ENCODE measurements at places on chromosomes 12 and 14.
A peak's percentile ranks its signal among the peaks of the same experiment; 100 is the strongest.

DNA sequence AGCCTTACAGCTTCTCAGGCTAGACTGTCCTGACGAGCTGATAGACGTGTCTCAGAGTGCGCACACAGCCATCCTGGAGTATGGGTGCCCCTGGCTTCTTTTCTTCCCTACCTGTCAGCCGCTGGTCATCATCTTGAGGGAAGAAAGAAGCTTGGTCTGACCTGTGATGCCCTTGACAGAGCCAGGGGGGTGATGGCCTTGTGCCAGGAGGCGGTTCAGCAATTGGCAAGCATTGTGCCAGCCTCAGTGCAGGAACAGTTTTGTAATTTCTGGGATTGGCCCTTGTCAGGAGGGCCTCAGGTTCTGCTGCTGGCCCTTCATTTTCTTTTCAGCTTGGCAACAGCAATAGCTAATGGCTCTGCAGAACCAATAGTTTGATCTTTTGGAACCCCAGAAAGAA lies 80.1 kb downstream of the ADCK1 start:
- no peak for DNase-seq

DNA sequence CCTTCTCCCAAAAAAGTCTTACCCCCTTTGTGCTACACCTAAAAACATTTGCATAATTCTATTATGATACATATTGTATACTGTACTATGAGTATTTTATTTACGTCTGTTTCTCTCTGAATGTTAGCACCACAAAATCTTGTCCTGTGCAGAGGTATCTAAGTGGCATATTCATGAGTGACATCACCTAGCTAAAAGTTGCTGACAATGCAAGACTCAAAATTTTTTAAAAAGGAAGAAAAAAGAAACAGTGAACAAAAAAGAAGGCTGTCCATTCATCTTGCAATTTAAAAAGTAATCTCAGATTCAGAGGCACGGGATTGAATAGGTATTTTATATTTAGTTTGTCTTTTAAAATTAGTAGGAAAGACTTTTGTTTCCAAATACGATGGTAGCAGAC lies 69.4 kb downstream of the KITLG start:
- no peak for DNase-seq

DNA sequence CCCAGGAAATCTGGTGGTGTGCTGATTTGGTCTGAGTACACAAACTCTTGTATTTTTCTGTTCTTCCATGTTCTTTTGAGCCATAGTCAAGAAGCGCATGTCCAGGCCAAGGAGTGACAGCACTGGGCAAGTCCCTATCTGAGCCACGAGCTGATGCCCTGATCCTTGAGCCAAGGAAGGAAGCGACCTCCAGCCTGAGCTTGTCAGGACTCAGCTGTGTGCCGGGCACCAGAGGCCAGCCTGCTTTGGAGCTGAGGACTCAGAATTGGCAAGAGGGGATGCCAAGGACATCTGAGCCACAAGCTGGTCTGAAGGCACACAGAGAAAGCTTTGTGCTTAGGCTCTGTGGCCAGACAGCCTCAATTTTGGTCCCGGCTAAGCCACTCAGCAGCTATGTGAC lies 52.6 kb downstream of the GALNT16 start:
- no peak for DNase-seq

- no peak for DNase-seq
Measured at GRCh38 chr14:54366736-54367735, 29.8 kb upstream of the CDKN3 start.

GRCh38 chr12:81819991-81820633 lies 61.0 kb upstream of the PPFIA2 start:
- DNase-seq, result no peak

- no peak for DNase-seq
Measured at GRCh38 chr12:21292111-21292510, 42.6 kb downstream of the SLCO1A2 start.

DNA sequence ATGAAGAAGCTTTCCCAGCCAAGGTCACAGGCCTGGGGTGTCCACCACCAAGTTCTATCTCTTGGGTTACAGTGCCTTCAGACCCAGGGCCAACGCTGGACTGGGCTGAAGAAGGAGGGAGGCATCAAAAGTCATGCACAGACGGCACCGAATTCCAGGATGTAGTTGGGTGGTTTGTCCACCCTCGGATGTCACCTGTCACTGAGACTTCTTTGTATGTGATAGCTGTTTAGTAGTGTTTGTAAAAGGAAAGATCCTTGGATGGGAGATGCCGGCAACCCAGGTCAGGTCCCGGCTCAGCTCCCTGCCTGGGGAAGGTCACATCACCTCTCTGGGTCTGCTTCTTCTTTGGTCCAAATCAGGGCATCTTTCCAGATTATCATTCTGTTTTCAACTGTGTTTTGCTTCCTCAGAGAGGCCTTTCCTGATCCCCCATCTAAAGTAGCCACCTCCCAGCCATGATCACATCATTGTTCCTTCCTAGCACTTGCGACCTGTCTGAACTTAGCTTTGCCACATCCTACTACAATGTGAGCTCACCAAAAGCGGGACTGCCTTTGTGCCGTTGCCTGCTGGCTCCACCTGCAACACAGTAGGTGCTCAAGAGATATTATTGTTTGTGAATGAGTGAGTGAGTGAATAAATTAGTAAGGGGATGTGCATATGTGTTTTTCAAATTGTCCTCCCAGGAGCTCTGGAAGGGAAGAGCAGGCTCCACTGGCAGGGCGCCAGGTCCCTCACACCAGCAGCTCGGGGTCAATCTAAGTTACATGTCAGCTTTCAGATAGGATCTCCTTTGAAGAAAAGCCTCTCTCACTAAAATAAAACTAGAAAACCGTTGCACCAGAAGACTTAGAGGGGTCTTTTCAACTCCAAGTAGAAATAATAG lies 2.1 kb downstream of the TSPAN11 start:
- no peak for DNase-seq

DNA sequence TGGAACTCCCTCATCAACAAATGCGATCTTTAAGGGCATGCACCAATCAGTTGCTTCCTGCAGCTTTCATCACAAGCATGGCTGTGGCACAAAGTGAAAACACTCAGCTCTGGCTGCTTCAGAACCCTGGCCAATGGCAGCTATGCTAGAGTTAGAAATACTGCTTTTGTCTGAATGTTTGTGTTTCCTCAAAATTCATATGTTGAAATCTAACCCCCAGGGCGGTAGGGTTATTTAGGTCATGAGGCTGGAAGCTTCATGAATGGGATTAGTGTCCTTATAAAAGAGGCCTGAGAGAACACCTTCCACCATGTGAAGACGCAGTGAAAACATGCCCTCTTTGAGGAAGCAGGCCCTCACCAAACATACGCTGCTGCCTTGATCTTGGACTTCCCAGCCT lies 453.9 kb downstream of the SNAPC1 start:
- no peak for DNase-seq

DNA sequence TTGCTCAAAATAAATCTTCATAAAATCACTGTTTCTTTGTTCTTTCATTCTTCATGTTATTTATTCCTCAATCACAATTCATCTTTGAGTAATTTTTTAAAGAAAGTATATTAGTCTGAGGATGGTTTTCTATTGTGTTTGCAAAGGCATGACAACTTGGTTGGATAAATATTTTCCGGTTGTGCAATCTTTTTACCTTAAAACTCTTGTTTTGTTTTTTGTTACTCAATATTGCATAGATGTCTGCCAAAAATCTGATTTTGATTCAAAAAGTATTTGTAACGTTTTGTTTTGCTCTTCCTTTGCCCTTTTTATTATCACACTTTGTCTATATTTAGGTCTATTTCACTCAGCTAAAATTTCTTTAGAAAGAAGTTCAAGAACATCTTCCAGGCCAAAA lies 86.2 kb upstream of the SYT1 start:
- no peak for DNase-seq

DNA sequence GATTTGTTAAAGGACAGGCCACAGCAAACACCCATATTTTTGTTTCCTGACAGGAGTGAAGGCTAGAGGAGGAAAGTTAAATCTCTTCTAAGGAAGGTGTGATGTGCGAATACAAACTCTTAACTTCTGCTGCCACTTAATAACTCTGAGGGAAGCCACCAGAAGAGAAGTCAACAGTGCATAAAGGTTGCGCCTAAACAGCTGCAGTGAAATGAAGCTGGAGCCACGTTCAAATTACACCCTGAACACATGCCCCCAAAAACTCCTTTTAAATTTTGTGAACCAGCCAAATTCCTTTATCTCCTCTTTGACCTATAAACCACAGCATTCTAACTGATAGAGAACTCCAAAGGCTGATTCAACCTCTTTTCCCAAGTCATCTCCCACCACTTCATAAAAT lies 22.4 kb downstream of the DENND5B start:
- DNase-seq, result no peak

DNA sequence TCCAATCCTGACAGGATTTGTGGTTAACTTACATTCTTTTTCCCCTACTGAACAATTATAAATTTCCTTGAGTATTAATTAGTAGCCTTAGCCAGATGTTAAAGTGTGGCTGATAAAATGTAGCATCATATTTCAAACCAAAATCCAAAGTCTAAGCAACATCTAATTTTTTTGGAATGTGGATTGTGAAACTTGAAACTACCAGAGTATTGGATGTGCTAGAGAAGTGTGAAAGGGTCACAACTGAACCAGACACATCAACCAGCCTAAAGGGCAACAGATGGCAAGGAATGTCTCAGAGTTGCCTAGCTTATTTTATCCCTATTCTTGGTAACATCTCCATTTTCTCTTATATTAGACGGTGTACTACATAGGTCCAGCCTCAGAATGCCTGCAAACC lies 153.1 kb upstream of the DCN start:
- no peak for DNase-seq

GRCh38 chr14:84922370-84922769 lies 607.6 kb upstream of the FLRT2 start:
- DNase-seq, result no peak

DNA sequence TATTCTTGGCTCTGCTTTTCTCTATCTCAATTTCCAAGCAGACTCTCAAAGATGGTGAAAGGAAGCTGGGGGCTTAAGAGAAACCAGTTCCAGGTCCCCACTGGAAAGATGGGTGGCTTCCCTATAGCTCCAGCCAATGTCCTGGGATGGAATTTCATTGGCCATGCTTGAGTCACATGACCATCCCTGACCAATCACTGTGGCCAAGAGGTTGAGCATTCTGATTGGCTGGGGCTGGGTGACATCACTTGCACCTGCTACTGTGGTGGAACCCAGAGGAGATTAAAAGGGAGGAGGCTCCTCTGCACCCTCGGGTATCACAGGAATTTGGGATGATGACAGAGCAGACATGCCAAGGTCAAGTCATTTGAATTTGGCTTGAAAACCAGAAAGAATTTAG lies 436.5 kb downstream of the TMEM132D start:
- DNase-seq, result no peak

GRCh38 chr12:20320552-20320951 lies 47.8 kb upstream of the PDE3A start:
- DNase-seq, result no peak

DNA sequence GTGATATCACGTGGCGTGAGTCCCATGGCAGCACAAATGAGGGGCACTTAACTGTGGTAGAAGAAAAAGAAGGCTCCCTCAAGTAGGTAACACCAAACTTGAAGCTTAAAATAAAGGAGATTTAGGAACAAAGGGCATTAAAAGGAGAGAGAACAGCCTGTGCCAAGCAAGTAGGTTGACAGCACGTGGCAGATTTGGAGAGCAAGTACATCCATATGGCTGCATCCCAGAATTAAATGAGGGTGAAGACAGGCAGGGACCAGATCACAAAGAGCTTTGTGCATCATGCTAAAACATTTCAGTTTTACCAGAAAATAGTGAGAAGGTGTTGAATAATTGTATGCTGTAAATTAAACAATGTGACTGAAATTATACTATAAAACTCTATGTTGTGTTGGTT lies 32.8 kb downstream of the KCNMB4 start:
- no peak for DNase-seq

DNA sequence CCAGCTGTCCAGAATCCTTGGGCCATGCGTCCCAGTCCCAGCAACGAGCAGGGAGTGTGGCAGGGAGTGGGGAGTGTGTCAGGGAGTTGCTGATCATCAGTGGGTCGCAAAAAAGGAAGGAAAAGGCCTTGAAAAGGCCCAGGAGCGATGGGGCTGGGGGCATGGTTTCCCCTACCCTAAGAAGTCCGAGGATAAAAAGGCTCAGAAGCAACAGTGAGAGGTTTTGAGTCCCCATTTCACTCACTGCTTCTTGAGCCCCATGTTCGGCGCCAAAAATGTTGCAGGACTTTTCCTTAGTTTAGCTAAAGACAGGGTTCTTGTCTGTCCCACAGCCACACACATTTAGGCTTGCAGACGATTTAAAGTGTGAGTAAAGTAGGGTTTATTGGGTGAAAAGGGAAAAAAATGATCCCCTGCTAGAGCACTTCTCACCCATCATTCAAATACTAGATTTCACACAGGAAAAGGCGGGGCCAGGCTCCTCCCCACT lies 189.5 kb downstream of the KCNC2 start:
- no peak for DNase-seq

GRCh38 chr14:51603495-51603894 lies 48.2 kb upstream of the FRMD6 start:
- no peak for DNase-seq

GRCh38 chr12:93098077-93098476 lies 169.0 kb upstream of the EEA1 start:
- DNase-seq, result peak; percentile 83

DNA sequence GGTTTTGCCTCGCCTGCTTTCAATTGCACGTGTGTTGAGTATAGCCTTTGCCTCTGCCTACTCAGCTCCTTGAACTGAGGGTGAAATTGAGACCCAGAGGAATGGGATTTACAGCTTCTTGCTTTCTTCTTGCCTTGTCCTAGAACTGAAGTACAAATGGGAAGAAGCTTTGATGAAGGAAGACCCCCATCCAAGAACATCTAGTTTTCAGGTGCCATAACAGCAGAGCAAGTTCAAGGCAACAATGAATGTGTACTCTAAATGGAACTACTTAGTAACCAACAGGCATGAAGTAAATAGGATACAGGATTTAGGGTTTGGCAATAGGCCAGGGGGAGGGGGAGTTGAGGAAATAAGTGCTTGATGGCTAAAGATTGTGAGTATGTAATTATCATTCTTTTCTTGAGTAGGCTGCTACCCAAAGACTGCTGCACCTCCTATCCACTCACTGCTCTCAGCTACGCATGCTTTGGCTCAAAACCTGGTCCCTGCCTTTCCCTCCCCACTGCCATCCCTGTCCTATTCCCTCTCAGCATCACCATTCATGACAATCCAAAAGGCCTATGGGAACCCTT lies 2.1 kb downstream of the GPX2 start:
- DNase-seq, result no peak

DNA sequence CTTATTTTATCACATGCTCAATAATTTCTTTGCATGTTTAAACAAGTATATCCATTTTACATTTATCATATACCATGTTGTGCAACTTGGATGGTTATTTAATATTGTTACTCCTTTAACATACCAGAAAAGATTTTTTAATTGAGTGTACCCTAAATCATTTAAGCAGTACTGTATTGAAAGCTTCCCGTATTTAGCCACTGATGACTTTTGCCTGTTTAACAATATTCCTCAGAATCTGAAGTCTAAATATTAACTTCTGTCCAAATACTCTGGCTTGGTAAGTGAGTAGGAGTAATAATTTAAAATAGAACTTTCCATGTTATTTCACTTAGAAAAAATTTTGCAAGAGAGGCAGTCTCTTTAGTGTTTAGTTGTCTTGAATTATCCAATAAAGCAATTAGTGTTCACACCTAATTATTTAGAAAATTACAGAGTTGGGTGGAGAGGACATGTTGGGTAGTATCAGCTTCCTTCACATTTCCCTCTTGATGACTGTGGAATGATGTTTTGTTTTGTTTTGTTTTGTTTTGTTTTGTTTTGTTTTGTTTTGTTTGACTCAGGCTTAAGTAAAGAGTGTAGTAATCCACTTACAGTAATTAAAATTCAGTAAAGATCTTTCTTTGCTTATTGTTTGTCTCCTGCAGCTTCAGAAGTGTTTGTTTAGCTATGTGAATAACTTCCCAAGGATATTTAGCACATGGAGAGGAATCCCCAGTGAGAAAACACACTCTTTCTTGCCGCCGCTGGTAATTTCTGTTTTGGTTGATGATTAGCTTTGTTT lies 59.5 kb downstream of the DAAM1 start:
- no peak for DNase-seq
